ENCODE measurements at places on chromosomes 3 and 15. TPM values are rescaled to one million over a fixed set of nuclear protein-coding genes. Genes with fewer than 3 reads are reported as not detected.

GRCh38 chr3:23546181-23546580, 259.6 kb upstream of the UBE2E1 start:
- H3K4me1 ChIP-seq, result no peaks in the 10 kb centered on the region
- no peaks in the 10 kb centered on the region for H3K27me3 ChIP-seq
- no peak overlapping the region for H3K27ac ChIP-seq
- no peak overlapping the region for H3K4me3 ChIP-seq
- no peak for DNase-seq
- no peaks in the 10 kb centered on the region for H3K36me3 ChIP-seq

DNA sequence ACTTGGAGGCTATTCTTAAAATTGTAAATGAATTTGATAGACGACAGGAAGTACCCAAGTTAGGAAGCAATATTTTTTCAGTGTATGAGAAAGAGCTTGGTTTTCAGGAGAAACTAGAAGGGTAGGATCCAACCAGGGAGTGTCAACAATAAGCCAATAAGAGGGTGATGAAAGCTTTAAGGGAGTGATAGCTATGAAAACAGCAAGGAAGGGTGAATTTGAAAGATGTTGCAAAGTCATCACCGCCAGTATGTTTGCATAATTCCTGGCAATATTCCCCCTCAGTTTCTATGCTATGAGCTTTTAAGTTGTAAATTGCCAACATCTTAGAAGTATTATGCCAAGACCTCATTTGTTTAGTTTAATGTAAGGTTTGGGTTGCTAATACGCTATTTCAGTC, 11.8 kb upstream of the CSTA start:
- no peaks in the 10 kb centered on the region for H3K27me3 ChIP-seq
- no peak for DNase-seq
- peaks cover 8% of the 10 kb centered on the region for H3K4me1 ChIP-seq
- no peaks in the 10 kb centered on the region for H3K36me3 ChIP-seq
- no peak overlapping the region for H3K27ac ChIP-seq

DNA sequence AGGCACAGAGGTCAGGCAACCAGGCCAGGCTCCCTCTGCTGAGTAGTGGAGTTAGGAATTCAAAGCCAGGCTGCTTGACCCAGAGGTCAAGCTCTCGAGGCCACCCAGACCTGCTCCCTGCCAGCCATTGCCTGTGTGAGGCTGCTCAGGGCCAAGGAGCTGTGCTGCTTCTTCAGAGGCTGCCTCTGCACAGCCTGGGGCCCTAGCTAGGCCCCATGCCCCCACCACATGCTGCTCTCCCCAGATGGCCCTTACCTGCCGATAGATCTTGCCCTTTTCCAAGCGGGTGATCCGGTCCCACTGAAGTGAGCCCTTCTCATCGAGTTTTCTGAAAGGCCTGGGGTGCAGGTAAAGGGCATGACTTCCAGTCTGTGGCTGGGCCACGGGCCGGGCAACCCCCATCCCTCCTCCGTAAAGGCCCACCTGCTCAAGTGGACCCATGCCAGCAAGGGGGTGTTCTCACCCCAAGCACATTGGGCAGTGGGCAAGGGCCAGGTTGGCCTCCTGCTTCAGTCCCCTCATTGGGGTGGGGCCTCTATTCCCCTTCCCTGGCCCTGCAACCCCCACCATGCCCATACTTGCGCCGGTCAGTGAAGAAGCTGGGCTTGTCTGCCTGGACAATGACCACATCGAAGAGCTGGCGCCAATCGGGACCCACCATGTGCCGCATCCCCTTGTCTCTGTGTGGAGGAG, 6.5 kb downstream of the NT5DC2 start:
- H3K36me3 ChIP-seq, result peaks cover 5% of the 10 kb centered on the region
- no peaks in the 10 kb centered on the region for H3K4me1 ChIP-seq
- H3K27me3 ChIP-seq, result no peaks in the 10 kb centered on the region
- DNase-seq, result no peak

GRCh38 chr15:48510976-48511375, 134.5 kb downstream of the FBN1 start:
- H3K4me3 ChIP-seq, result no peak overlapping the region
- H3K36me3 ChIP-seq, result no peaks in the 10 kb centered on the region
- H3K27me3 ChIP-seq, result no peaks in the 10 kb centered on the region
- DNase-seq, result no peak

DNA sequence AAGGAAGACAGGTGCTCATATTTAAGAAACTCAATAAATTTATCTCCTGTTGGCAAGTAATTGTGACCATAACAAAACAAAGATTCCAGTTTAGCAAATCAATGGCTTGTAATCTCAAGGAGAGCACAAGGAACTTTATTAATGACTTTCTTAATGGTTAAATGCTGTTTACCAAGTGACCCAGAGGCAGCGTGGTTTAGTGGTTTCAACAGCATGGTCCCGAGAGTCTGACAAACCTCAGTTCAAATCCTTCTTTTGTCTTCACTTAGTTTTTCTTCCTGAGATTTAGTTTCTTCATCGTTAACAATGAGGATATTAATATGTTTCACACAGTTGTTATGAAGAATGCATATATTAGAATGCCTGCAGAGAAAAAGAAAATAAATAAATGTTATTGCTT, 212.6 kb downstream of the KCNMB2 start:
- no peak for DNase-seq
- no peaks in the 10 kb centered on the region for H3K36me3 ChIP-seq
- no peak overlapping the region for H3K4me3 ChIP-seq
- H3K27ac ChIP-seq, result no peak overlapping the region

GRCh38 chr3:133890972-133891644, 4.6 kb downstream of the RAB6B start:
- H3K4me3 ChIP-seq, result no peak overlapping the region
- H3K4me1 ChIP-seq, result peaks cover 4% of the 10 kb centered on the region
- DNase-seq, result no peak
- no peaks in the 10 kb centered on the region for H3K36me3 ChIP-seq
- H3K27me3 ChIP-seq, result peaks cover 27% of the 10 kb centered on the region

The NDUFB4 gene
- total RNA-seq, result 146 TPM

The MKRN3 gene
- total RNA-seq, result 3.2 TPM

The SLC35G2 gene
- not detected for total RNA-seq

The ZBTB47 gene
- total RNA-seq, result 0.55 TPM

Data from activated naive CD4-positive, alpha-beta T cell treated with anti-CD3 and anti-CD28 coated beads for 36 hours (primary cell).